ENCODE measurements at places on chromosomes 1 and 21. TPM values are rescaled to one million over a fixed set of nuclear protein-coding genes. Genes with fewer than 3 reads are reported as not detected.

- DNase-seq: no peak
Observed at GRCh38 chr1:36741066-36741465, 258.4 kb upstream of the CSF3R start.

The FOXD3 gene
- total RNA-seq: not detected

DNA sequence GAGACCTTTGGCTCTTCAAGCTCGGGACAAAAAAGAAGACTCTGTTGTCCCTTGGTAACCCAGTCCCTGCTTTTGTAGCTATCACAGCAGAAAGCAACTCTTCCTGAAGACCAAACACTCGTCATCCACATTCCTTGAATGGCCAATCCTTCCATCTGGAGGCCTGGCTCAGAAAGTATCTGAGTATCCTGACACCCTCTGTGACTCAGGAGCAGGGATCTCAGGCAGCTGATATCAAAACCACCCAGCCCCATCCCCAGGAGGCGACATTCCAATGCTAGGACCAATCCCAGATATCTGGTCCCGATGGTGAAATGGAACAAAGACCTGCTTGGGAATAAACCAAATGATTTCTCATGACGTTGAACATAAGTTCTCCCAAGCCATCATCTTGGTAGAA is 112.5 kb downstream of the TAS1R2 start:
- DNase-seq: no peak

DNA sequence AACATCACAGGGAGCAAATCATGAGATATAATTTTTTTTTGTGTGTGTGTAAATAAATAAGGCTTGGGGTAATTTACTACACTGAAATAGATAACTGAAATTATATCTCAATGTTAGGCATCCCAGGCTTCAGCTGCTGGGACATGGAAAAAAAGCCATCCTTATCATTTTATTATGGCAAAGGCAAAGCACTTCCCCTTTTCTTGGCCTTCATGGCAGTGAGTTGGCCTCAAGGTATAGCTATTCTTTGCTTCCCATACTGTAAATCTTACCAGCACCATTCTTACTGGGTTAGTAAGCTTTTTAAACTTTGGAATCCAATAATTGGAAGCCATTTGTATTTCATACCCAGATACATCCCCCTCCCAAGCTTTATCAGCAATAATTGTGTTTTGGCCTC is 29.0 kb downstream of the RBM11 start:
- no peak for DNase-seq
